Coronary artery (tissue), 2 donors: ENCODE measurements at places on chromosomes 12 and 14.

GRCh38 chr12:100138048-100138802, 4.4 kb downstream of the BLTP3B start:
- DNase-seq = no peak

DNA sequence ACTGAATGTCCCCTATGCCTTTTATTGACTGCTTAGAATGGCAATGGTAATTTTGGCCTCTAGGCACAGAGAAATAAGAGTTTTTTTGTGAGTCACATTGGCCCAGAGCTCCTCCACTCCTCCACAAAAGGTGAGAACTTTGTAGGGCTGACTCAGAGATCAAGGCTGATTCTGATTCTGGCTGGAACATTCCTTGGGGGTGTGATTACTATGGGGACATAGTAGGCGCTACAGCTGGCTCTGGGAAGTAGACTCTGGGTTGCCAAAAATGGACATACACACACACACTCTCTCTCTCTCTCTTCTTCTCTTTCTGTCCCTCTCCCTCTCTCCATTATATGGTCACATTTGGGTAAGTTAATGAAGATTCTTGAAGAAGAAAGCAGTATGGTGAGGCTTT, 174.6 kb upstream of the DDHD1 start:
- no peak for DNase-seq

DNA sequence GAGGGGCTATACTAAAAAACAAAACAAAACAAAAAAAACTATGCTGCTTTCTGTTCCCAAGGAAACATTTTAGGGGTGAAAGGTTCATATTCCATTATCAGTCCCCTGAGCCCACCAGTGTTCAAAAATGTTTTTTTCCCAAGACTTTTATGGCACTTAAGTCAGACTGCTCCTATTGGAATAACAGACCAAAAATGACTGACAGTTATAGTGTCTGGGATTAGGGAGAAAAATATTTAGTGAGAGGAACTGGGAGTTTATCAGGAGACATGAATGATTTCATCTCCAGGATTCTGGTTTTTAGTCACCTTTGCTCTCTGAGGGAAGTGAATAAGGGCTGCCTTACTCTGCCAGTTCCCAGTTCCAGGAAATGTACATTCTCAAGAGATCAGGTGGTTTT, 68.0 kb downstream of the PDE3A start:
- no peak for DNase-seq

DNA sequence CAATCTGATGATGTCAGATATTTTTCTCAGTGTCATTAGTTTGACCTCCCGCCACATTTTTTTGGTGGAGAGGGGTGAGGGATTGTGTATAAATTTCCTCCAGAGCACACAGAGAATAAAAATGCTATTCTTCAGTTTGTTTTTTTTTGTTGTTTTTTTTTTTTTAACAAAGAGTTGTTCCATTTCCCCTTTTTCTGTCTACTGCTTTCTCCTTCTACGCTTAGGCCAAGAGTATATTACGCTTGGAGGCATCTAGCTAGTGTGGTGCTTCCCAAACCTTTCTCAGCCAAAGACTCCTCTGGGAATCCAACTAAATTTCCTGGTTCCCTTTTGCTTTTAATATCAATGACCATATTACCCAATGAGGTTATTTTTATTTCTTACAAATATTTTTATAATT, 465.6 kb downstream of the ZFP36L1 start:
- no peak for DNase-seq

DNA sequence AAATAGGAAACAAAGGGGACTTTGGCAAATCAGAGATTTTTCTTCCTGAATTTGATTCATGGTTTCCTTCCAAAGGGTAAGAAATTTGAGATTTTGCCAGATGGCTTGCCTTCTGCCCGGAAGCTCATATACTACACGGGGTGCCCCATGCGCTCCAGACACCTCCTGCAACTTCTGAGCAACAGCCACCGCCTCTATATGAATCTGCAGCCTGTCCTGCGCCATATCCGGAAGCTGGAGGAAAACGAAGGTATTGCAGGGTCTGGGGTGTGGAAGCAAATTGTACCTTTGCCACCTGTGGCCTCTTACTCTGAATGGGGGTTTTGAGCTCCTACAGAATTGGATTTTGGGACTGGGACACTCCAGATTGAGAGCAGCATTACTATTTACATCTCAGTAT, 63.5 kb downstream of the FRMD6 start:
- DNase-seq = no peak

DNA sequence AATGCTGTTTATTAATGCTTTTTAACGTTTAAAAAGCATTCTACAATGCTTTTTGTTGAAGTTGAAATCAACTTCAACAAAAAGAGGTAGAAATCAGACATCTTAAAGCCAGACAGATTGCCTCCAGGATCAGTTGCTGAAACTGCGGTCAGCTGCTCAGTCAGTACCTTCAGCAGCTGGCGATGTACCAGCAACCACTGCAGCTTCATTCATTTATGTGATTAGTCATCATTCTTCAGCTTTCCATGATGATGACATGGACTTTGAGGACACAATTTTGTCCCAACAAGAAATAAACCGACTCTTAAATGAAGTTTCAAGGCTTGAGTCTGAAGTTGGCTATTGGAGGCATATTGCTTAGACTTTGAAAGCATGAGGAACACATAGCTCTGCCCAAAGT, 31.5 kb upstream of the NUAK1 start:
- DNase-seq = no peak

DNA sequence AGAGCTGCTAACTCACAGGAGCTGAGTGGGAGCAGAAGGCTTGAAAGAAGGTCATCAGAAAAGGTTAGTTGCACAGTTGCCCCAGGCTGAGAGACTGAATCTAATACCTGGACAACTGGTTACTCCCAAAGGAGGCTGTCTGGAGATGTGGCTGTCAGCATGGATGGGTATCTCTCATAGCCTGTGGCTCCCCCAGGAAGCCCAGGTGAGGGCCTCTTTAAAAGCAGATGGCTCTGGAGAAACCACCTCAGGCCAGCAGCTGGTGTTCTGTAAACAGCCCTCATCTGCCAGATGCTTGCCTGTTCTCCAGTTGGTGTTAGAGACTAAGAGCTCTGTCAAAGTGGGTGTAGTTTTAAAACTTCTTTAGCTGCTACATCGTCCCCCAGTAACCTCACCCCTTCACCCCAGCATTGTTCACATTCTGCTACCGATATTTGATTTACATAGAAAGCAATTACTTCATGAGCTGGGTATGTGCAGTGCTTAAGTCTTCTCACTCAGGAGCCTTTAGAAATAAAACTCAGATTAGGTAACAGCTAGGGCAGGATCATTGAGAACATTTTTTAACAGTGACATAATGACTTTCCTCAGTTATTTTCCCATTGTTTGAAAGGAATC, 25.8 kb downstream of the DACT1 start:
- DNase-seq = no peak

- DNase-seq = peak; percentile 75
Observed at GRCh38 chr12:120235369-120236323, 29.9 kb downstream of the PXN start.

GRCh38 chr12:55685671-55686070, 22.0 kb downstream of the ITGA7 start:
- no peak for DNase-seq

DNA sequence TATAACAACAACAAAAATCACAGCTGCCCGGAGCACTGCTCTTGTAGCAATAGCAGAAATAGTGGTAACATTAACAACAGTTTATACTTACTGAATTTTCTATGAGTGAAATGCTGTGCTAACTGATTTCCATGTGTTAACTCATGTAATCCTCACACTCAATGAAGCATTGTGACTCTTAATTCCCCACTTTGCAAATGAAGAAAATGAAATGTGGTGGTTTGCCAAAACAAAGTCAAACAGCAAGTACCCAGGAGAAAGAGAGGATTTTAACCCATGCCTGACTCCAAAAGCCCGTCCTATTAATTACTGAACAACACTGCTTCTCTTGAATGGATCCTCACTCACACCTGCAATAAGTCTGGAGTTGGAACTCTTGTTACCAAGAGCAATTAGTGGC, 123.5 kb downstream of the MED13L start:
- no peak for DNase-seq

DNA sequence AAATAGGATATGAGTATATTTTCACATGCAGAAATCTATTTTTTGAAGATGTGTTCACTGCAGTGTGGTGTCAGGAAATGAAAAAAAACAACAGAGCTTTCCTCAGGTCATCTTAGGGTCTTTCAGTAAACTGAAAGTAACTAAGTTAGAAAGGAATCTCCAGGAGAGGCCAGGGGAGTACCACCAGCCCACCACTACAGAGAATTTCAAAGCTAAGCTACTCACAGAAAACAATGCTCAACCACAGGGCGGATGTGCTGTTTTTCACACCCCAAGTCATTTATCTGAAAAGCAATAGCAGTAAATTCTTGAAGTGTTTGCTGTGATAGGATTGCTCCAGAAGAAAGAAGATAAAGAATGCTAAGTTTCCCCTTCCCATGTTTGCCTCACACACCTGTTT, 79.0 kb downstream of the IFNG start:
- DNase-seq = no peak

GRCh38 chr14:75476274-75476995, 45.8 kb upstream of the BATF start:
- DNase-seq = no peak

- DNase-seq = no peak
Observed at GRCh38 chr14:56065621-56066290, 52.5 kb upstream of the PELI2 start.

DNA sequence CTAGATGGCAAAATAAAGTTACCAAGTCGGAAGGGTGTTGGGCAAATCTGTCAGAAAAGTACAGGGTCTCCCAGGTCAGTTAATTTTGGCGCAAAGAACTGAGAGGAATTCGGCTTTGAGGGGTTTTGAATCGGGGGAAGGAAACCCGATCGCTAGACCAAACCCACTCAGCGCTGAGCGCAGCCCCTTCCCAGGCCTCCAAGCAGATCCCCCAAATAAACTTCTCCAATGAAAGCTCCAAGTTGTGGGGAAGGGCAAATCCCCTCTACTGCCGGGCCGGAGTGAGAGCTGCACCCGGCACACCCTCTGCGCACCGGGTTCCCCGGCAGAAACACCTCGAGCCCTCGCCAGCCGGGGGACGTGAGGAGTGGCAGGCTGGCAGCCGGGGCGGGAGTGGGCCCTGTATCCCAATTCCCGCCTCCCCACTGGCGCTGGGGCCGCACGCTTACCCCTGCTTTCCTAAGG, 441 bp downstream of the E2F7 start:
- no peak for DNase-seq

GRCh38 chr12:74490390-74491064, 47.1 kb upstream of the ATXN7L3B start:
- no peak for DNase-seq

- DNase-seq = no peak
Observed at GRCh38 chr12:18982226-18982949, 147.1 kb upstream of the PLEKHA5 start.

DNA sequence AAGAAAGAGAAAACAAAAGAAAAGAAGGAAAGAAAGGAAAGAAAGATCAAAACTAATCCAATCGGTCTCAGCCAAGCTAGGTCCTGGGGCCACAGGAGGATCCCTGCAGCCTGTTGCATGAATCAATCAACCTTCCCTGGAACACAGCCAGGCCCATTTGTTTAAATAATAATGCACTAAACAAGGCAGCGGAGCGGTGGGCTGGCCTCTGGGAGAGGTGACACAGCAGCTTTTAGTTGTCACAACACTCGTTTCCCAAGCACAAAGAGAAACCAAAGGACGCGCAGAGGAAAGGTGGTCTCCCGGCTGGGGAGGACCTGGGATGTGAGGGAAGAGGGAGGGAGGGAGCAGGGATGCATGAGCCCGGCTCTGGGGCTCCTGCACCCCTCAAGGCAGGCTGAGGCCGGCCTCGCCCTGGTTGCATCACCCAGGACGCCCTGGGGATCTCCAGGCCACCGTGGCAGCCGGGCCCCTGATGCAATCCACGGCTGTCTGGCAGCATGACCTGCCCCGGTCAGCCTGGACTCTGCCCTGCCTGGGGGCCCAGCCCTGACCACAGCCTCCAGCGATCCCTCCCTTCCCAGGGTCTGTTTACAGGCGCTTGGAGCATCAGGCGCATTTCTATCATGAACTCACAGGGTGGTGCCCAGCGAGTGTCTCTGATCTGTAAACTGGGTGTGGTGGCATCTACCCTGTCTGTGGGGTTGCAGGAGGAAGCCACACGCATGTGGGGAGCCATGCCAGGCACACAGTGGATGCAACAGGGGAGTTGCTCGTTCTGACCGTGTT, 32.5 kb downstream of the MMP17 start:
- DNase-seq = no peak

DNA sequence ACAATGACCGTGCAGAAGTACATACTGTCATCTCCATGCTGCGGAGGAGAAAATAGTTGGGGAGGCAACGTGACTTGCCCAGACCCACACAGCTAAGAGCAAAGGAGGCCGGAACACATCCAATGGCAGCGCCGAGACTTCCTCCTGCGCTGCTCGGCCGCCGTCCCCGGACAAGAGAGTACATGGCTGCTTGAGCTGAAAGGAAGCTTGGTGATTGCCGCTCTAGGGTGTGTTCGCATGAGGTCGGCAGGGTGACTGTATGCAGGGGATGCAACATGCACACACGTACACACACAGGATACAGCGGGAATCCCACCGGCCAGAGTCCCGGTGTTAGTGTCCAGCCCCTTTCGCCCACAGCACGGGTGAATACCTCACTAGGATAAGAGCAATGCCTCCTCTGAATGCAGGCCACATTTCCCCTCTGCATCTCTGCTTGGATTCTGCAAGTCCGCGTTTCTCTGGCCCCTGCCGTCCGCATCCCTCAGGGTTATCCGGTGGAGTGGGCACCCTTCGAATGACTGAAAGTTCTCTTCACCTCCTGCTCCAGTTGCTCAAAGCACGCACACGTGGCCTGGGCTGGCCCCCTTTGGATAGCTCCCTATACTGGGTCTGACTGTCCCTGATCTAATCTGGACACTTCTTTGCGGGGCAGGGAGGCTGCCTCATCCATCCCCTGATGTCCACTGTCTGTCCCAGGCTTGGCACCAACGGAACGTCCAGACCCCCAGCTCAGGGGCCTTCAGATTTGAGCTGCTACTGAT, 78.8 kb downstream of the GSC start:
- DNase-seq = no peak

DNA sequence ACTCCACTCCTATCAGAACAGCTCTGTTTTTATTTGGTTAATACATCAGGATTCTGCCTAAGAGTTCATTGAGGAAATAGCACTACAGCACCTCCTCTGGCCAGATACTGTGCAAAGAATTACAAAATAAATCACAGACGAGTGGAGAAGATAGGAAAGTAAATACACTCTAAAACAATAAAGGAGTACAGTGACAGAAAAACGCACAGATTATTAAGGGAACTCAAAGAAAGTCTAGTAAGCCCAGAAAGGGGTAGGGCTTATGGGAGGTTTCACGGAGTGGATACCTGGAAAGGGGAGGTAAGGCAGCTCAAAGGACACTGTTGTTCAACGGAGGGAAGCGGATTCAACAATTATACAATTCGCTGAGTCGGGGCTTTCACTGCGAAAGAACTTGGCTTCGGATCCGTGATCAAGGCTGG, 5.5 kb downstream of the OR10AD1 start:
- DNase-seq = no peak

DNA sequence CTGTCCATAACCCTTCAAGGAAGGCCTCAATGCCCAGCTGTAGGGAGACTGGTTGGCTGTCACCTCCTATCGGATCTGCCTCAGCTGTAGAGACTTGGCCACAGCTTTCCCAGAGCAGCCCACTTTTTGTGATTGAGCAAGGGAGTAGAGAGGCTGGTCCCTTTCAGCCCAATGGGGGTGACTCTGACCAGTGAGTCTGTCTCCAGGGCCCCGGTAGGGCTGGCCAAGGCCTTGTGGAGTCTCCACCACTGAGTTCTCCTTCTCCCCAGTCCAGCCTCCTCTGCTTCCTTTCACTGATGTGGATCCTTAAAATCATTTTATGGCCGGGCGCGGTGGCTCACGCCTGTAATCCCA, 14.5 kb upstream of the HPD start:
- no peak for DNase-seq
